Activated T-cell treated with anti-CD3 and anti-CD28 coated beads, Interleukin-2, amount 50 U/mL, for 48 hours (primary cell): ENCODE measurements at places on chromosomes 16 and 17.

DNA sequence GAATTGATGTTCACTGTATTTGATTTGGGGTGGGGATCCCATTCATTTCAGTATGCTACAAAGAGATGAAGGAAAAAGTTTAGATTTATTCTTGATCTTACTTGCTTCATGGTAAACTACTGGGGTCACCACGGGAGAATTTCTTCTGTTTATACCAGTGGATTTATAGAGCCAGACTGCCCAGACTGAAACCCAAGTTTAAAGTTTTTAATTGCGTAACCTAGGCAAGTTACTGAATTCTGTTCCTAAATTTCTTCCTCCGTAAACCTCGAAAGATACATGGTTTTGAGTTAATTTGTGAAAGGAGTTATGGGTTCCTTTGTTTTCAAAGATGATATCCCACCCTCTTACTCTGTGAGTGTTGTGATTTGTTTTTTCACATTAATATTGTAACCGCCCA lies 26.4 kb downstream of the PIGL start:
- DNase-seq, result no peak

DNA sequence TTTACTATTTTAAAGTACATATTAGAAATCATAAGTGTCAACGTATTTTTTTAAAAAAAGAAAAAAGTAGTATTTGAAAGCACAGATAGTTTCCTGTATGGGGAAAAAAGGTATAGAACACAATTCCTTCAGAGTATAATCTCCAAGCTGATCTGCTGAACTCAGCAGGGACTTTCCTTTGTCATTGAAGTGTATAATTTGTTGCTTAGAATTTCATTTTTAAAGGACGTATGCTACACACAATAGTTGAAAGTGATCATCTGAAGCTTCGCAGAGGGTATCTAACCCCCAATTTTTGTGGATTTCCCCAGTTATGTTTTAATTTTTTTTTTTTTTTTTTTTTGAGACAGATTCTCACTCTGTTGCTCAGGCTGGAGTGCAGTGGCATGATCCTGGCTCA lies 20.2 kb upstream of the MAPT start:
- DNase-seq, result no peak

GRCh38 chr17:2883544-2884213 lies 87.4 kb downstream of the RAP1GAP2 start:
- DNase-seq, result no peak

GRCh38 chr17:30557916-30558685 lies 80.9 kb downstream of the GOSR1 start:
- DNase-seq, result peak; percentile 3

DNA sequence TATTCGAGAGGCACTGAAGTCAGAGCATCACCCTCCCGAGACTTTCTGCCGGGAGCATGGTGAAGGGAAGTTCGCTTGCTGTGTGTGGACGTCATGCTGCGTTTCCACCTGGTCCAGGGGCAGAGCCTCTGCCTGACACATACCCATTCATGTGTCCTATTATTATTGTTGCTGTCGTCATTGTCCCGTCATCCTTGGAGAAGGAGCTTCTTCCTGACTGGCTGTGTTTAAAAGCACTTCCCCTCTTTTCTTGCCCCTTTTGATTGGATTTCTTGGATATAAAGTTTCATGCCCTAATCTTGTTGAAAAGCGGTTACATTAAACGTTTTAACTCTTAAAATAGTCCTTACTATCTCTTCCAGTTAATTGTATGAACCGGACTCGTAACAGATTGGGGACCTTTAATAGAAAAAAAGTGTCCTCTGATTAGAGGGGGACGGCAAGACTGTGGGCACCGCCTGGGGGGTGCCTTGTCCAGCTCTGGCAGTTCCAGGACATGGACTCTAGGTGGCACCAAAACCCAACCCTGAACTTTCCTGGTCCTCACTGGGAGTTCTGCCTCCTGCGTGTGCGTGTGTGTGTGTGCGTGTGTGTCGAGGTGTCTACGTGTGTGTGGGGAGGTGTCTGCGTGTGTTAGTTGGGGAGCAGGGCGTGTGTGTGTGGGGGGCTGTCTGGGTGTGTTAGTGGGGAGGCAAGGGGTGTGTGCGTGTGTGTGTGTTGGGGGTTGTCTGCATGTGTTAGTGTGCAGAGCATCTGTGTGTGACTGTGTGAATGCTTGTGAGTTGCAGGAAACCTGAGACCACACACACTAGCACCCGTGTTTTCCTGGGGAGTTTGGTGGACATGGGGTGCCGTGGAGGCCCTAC lies 133.3 kb upstream of the CIBAR2 start:
- peak; percentile 68 for DNase-seq

GRCh38 chr16:10881479-10882030 lies 4.6 kb downstream of the CIITA start:
- DNase-seq, result no peak
